ENCODE measurements at places on chromosomes 1 and 21. TPM values are rescaled to one million over a fixed set of nuclear protein-coding genes. Genes with fewer than 3 reads are reported as not detected.

The FGR gene
- not detected for total RNA-seq

The CELA3A gene
- 0.56 TPM for total RNA-seq

The FMOD gene
- total RNA-seq, result 4.7 TPM

The TFF1 gene
- not detected for total RNA-seq

The AGT gene
- total RNA-seq, result 1.5 TPM

The PADI1 gene
- not detected for total RNA-seq

The HYI gene
- 123 TPM for total RNA-seq

The FAM72B gene
- 3.6 TPM for total RNA-seq

The MYCL gene
- 0.52 TPM for total RNA-seq

The SLC5A9 gene
- total RNA-seq, result not detected

The SPATA17 gene
- 1.0 TPM for total RNA-seq

The ASCL5 gene
- not detected for total RNA-seq

The DDR2 gene
- total RNA-seq, result 94.2 TPM

The SAMD13 gene
- 3.8 TPM for total RNA-seq

The ACP6 gene
- total RNA-seq, result 10.0 TPM

The ADSS2 gene
- total RNA-seq, result 34.9 TPM

The LAX1 gene
- not detected for total RNA-seq

The TBX15 gene
- 0.24 TPM for total RNA-seq

The NR5A2 gene
- total RNA-seq, result 4.7 TPM

The HES4 gene
- total RNA-seq, result 13.4 TPM

The CD34 gene
- 2.1 TPM for total RNA-seq

The NCMAP gene
- total RNA-seq, result not detected

The ZNF695 gene
- total RNA-seq, result 2.0 TPM

The BTBD8 gene
- total RNA-seq, result 3.9 TPM

The CFHR5 gene
- not detected for total RNA-seq

The TEX38 gene
- total RNA-seq, result not detected

The LGR6 gene
- total RNA-seq, result not detected

The ISG15 gene
- total RNA-seq, result 31.4 TPM
